CD4-positive, alpha-beta T cell treated with Interleukin-1 beta for 1 hour (primary cell): ENCODE measurements at places on chromosomes 16 and 17.

DNA sequence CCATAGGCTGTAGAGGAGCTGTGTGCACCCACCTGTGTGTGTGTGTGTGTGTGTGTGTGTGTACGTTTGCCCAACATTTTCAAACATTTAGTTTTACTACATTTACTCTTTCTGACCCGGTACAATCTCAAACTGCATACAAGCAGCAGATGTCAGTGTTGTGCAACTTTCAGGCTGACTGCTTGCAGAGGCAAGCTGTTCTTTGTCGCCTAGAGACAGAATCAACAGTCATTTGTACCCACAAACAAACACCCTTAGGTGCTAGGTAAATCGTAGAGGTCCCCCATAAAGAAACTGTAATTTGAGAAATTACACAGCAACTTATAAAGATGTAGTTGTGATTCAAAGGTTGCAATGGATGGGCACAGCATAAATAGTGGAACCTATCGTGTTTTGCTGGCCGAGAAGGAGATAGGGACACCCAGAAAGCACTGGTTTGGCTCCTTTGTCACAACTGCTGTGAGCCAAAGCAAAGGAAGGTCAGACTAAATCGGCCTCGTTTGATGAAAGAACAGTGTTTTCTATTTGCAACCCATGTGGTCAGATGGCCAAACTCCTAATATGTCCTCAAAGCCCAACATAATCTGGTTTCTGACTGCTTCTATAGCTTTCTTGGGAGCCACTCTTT, 478.4 kb downstream of the TOX3 start:
- no peak for DNase-seq

- DNase-seq = no peak
Observed at GRCh38 chr17:43655693-43656255, 5.9 kb downstream of the MEOX1 start.

- DNase-seq = no peak
Observed at GRCh38 chr16:89194340-89195311, 5.7 kb downstream of the SLC22A31 start.

- peak; percentile 26 for DNase-seq
Observed at GRCh38 chr16:66357523-66357928, 9.0 kb upstream of the CDH5 start.

- DNase-seq = no peak
Observed at GRCh38 chr16:10897134-10897533, 20.1 kb downstream of the CIITA start.

DNA sequence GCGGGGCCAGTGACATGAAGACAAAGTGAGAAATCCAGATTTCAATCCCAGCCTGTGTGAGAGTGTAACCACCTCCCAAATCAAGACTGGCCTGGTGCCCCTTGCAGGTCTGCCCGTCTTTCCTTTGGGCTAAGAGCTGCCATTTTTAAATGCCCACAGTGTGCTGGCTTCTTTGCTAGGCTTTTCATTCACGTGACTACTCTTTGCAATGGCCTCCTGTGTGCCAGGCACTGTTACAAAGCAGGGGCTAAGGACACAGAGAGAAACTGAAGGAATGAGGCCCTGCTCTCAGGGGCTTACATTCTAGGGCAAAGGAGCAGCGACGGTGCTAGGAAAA, 269 bp upstream of the ZSCAN10 start:
- DNase-seq = no peak

- DNase-seq = peak; percentile 75
Observed at GRCh38 chr16:81632392-81633146, 146.5 kb upstream of the PLCG2 start.

GRCh38 chr17:77507111-77507885, 366.5 kb downstream of the SEC14L1 start:
- DNase-seq = no peak

- no peak for DNase-seq
Observed at GRCh38 chr16:26993963-26994362, 72.8 kb upstream of the C16orf82 start.

DNA sequence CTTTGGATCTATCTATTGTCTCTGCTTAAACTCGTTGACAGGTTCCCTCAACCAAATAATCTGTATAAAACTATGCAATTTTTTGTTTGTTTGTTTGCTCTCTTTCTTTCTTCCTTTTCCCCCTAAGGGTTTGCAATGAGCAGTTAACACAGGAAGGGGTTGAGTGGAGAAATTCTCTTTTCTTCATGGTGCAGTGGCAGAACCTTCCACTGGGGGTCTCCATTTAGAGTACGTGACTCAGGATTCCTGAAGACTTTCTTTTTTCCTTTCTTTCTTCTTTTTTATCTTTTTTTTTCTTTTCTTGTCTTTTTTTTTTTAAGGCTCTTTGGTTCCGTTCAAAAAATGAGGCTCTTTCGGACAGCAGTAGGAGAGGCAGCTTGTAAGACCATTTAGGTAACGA, 19.5 kb upstream of the RBFOX1 start:
- DNase-seq = no peak

DNA sequence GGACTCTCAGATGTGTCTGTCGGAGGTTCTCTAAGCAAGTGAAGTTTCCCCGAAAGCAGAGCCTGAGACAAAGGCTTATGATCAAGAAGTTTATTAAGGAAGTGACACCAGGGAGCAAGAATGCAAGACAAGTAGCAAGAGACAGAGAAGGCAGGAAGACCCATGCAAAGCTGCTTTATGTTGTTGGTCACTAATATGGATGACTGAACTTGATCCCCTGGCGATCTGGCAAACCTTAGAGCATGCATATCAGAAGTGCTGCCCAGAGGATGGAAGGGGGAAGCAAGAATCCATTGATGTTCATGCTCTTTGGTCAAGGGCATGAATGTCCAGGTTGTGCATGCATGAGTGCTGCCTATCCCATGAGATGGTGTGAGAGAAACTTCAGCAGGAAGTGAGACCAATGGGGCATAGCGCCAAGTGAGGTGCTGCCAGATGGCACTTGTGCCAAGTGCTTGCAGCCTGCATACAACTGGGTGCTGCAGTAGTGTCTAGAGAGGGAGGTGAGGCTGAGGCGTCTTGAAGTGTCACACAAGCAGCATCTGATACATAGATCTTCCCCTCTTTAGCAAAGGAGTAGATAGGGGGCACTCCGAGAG, 176.5 kb downstream of the SALL1 start:
- no peak for DNase-seq

DNA sequence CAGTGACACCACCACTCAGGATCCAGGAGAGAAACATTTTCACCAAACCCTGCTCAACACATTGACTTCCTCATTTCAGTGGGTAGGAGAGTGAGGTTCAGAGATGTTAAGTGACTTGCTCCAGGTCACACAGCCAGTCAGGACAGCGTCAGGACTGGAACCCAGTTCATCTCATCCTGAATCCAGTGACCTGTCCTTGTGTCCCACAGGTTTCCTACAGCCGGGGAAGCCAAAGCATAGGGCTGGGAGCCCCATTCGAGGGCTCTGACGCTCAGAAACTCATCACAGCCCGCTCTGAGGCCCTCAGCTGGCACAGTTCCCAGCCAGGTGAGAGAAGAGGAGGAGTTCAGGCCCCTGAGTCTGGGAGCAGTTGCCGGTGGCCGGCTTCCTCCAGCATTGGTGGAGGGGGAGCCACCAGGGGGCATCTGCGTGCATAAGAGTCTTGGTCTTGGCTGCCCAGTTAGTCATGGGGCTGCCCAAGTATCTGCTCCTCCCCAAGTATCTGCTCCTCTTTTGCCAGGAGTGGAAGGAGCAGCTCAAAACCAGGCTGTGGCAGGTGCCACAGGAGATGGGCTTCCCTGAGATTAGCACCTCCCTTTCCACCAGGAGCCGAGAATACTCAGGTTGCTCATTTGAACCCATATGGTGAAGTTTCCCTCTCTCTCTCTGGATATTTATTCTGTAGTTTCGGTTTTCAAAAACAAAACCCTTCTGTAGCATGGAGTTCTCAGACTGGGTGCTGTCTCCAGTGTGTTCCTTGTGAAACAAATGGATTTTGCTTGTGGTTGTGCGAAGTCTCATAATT, 56.0 kb downstream of the TNFRSF13B start:
- DNase-seq = peak; percentile 19

GRCh38 chr16:22419908-22420307, 45.5 kb upstream of the CDR2 start:
- DNase-seq = no peak

- DNase-seq = no peak
Observed at GRCh38 chr16:56346131-56346890, 79.0 kb downstream of the AMFR start.

- no peak for DNase-seq
Observed at GRCh38 chr16:31529108-31529936, 1.6 kb downstream of the AHSP start.

DNA sequence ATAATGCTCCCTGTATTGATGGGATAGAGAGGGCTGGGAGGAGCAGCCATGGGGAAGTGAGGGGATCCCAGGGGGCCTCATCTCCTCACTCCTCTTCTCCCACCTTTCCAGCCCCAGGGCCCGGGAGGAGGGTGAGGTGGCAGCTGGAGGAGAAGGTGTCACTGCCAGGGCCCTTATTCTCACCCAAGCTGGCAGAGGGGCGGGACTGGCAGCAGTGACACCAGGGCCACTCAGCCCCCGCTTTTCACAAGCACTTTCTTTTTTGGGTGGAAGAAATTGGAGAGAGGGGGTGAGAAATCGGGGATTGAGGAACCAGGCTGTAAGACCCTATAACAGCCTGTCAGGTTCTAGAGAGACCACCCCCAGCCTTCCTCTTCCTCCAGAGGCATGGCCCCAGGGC, 2.4 kb upstream of the TBX21 start:
- no peak for DNase-seq

GRCh38 chr17:17913695-17914332, 58.4 kb downstream of the TOM1L2 start:
- no peak for DNase-seq

DNA sequence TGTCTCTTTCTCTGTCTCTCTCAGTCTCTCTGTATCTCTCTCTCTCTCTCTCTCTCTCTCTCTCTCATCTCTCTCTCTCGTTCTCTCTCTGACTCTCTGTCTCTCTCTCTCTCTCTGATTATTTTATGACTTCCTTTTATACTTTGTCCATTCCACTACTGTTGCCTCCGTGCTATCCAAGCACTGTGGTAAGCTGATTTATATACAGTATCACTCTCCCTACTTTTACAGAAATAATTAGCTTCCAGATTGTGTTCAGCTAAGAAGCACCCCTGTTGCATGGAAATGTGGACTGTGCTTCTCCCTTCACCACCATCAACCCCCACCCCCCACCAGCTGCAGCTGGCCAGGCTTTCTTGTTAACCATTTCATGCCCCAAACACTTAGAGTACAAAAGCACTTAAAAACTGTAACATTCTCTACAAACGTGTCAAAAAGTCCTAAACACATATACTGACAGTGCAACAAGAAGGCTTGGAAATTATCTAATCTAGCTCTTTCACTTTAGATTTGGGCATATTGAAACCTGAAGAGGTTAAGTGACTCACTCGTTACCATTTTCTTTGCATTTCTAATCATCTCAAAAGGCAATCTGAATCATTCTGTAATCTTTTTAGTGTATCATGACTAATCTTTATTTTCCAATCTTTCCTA, 11.6 kb upstream of the TMEM100 start:
- no peak for DNase-seq

- no peak for DNase-seq
Observed at GRCh38 chr17:56708220-56708558, 114.7 kb downstream of the NOG start.

- DNase-seq = no peak
Observed at GRCh38 chr17:12089809-12090384, 69.2 kb downstream of the MAP2K4 start.

DNA sequence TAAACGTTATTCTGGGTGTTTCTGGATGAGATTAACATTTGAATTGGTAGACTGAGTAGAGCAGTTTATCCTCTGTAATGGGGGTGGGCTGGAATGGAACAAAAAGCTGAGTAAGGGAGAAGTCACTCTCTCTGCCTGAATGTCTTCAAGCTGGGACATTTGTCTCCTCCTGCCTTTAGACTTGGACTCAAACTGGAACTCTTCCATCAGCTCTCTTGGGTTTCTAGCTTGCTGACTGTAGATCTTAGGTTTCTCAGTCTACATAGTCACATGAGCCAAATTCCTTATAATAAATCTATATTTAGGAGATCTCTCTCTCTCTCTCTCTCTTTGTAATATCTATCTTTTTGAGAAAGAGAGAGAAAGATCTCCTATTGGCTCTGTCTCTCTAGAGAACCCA, 553.3 kb upstream of the CDH11 start:
- DNase-seq = no peak

DNA sequence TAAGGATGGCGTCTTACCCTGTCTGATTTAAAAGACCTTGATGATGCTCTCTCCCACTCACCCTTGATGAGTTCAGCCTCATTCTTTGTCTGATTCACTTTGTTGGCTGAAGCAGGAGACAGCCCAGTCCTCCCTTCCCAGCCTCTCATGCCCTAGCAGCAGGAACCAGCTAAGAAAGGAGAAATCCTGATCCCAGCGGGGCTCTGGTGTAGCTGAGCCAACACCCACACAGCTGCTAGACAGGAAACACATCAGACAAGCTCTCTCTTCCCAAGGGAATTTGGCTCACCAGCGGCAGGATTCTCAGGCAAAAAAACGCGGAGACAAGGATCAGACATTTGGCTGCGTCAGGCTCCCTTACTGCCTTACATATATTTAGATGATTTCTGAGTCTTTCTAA, 211.5 kb downstream of the CDH11 start:
- DNase-seq = no peak

GRCh38 chr17:5861246-5861645, 208.9 kb upstream of the WSCD1 start:
- DNase-seq = no peak

DNA sequence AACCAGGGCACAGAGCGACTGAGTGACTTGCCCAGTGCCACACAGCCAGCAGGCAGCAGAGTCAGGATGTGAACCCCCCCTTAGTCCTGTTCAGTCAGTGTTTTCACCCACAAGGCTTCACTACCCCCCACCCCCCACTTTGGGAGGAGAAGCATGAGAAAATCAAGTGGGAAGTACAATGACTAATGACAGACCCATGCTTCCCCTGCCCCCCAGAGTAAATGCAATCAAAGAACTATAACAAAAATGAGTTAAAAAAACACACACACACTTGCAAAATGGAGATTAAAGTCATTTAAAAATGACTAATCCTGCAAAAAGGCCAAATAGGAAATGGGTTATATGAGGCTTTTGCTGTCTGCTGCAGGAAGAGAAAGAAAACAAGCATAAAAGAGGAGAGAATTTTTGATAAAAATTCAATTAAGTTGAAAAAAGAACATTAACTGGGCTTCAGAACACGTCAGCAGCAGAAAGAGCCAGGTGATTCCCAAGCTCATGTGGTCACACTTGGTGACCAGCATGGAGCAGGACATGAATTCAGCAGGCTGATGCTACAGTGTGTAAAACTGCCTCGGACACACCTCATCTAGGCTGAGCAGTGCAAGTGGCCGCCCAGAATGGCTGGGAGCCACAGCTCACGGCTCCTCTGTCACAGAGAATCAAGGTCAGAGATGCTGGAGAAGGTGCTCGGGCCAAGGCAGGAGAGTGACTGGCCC, 212.3 kb downstream of the ZNF423 start:
- no peak for DNase-seq

- DNase-seq = no peak
Observed at GRCh38 chr17:66633317-66633965, 201.5 kb upstream of the CACNG5 start.

GRCh38 chr16:89052191-89052889, 41.3 kb upstream of the ACSF3 start:
- no peak for DNase-seq
